Stimulated activated CD4-positive, alpha-beta T cell treated with anti-CD3 and anti-CD28 coated beads, Interleukin-4, amount 100 ng/mL, for 48 hours (primary cell): ENCODE measurements at places on chromosomes 3 and 15.

GRCh38 chr3:119681279-119681678 is 4.1 kb upstream of the COX17 start:
- DNase-seq = no peak

GRCh38 chr3:48084170-48084569 is 68.0 kb upstream of the MAP4 start:
- DNase-seq = no peak

DNA sequence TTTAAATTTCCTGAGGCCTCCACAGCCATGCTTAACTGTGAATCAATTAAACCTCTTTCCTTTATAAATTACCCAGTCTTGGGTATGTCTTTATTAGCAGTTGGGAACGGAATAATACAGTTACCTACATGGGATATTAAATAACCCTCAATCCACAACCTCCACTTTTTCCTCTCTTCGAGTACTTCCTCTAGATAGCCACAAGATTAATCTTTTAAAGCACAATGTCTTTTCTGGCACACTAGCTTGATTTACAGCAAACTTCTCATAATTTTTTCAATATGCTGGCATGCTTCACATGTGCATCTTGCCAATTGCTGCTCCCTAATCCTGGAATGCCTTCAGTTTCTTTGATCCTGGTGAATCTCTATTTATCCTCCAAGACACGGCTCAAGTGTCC is 92.2 kb downstream of the P2RY1 start:
- DNase-seq = no peak

DNA sequence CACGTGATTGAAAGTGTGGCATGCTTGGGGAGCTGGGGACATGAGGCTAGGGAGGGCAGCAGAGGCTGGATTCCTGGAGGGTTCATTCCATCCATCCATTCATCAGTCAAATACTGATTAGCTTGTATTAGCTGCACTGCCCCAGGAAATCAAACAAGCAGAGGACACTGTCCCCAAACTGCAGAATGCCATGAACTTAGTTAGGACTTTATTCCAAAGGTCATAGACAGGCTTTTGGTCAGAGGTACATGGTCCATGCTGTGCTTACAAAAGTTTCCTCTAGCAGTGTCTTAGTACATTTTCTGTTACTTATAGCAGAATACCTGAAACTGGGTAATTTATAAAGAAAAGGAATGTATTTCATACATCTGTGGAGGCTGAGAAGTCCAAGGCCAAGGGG is 47.7 kb downstream of the LMCD1 start:
- no peak for DNase-seq

DNA sequence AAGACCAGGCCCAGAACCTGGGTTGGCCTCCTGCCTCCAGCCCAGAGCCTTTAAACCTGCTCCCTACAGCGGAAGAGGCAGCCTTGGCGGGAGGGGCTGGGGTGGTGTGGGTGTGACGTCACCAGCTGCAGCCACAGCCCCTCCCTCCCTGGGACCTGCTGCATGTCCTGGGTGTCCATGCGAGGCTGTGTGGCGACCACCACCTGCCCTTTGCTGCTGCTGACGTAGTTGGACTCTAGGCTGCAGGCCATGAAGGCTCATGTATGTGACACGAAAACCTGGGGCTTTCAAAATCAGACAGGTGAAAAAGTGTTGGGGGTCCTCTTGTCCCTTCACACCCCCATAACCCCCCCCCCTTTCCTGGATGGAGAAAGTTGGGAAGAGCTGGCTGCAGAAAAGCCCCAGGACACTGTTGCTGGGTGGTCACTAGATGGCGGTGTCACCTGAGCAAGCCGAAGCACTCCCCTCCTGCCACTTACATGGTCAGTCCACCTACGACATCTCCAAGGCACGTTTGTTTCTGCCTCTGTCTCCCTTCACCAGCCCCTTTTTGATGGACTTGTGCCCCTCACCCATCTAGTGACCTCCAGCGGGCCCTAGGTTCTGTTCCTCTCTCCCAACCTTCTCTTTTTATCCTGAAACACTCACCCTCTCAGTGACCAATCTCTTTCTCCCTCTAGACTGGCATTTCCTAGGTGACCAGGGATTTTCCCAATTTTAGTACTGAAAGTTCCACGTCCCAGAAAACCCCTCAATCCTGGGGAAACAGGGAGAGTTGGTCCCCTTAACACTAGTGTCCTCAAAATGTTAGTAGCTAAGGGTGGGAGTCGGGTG is 35.2 kb downstream of the SLC6A20 start:
- DNase-seq = peak; percentile 21

GRCh38 chr15:48636511-48636910 is 9.0 kb downstream of the FBN1 start:
- no peak for DNase-seq

DNA sequence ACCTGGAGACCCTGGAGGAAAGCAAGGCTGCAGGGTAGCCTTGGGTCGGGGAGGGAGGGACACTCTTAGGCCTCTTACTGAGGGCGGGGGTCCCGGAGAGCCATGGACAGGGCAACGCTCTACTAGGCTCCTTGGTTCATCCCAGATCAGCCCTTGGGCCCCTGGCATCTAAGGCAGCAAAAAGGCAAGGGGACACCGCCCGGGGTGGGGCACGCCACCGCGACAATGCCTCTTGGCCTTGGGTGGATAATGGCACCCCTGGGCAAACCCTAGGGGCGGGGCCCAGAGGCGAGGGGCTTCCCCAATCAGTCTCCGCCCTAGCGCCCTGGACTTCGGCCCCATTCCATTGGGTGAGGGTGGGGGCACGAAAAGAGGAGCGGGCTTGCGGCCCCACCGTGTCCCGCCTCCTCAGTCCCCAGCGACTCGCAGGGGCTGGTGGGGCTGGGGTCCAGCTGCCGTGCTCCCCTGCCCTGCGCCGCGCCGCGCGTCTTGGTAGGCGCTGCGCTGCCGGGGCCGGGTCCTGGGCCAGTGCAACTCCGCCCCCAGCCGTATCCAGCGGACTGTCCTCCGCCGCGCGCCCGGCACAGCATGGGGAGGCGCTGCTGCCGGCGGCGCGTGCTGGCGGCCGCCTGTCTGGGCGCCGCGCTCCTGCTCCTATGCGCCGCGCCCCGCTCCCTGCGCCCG is at the start of gene CHST13:
Gene CHST13, plus strand, starts transcription at position 411 of the 684 bp plus-strand sequence. Its CDS starts 178 bp downstream, at position 589.
- DNase-seq = no peak

- DNase-seq = no peak
These were observed 28.5 kb downstream of the PTPRG start for GRCh38 chr3:61589856-61590255.

DNA sequence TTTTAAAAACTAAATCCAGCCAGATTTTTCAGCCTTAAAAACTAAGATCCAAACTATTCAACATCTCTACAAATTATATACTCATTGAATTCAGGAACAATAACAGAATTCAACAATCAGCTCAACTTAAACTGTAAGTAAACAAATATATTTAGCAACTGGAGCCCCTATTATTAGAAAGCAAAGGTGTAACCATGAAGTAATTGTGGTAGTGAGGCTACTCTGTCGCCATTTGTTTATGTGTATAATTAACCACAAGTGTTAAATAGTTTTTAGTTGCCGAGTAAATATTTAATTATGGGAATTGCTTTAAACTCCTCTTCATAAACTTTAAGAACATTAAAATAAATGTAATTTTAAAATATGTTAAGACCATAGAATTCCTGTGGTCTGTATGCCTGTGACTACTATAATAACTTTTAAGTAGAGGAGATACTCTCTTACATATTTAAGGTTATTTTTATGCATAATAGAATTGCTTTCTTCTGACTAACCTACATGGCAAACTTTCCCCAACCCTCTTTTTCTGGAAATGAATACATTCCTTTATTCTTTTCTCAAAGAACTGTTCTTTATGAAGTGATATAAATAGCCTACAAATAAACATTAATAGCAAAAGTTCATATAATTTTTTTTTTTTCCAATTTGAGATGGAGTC is 51.2 kb downstream of the MFN1 start:
- DNase-seq = no peak

DNA sequence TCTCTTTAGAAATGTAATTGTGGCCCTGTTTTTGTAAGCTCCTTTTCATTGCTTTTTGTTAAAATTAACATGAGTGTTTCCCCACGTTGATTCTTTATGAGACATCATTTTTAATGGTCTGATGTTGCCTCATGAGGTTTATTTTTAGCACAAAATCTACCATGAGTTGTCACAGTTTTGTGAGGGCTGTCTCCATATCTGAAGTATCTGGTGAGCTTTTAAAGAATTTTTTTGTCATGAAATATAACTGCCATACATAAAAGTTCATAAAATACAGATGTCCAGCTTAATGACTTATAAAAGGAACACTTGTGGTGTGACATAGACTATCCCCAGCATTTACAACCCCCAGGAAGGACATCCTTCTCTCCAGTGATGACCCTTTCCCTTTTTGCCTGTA is 34.3 kb upstream of the CEMIP start:
- DNase-seq = no peak

- no peak for DNase-seq
These were observed 5.2 kb upstream of the ATP13A3 start for GRCh38 chr3:194492001-194492400.

- DNase-seq = no peak
These were observed 3.2 kb upstream of the GPR171 start for GRCh38 chr3:151206201-151206600.

- DNase-seq = no peak
These were observed 18.4 kb downstream of the IGDCC4 start for GRCh38 chr15:65404186-65404872.

DNA sequence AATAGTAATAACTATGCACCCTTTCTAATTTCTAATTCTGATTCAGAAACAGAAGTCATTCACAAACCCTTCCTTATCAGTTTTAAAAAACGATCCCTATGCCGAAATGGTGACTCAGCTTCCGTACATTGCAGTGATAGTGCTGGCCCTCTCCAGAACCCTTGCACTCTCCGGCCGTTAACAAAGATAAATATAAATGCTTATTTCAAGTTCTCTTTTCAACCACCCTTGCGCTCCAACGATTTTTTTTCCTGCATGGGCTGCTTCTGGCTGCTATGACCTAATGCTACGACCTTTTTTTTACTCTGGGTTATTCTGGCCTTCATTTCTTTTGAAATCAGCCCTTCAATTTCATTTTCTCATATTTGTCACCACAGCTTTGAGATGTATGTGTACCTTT is 646.2 kb downstream of the NTRK3 start:
- no peak for DNase-seq

- DNase-seq = no peak
These were observed 25.0 kb downstream of the MSL2 start for GRCh38 chr3:136171097-136171542.

GRCh38 chr3:178079966-178080365 is 456.3 kb upstream of the KCNMB2 start:
- no peak for DNase-seq

- no peak for DNase-seq
These were observed 27.6 kb upstream of the VEPH1 start for GRCh38 chr3:157530637-157531300.

GRCh38 chr3:33918126-33918756 is 119.8 kb downstream of the PDCD6IP start:
- no peak for DNase-seq

- DNase-seq = no peak
These were observed 186.6 kb upstream of the NSMCE3 start for GRCh38 chr15:29456255-29456654.

DNA sequence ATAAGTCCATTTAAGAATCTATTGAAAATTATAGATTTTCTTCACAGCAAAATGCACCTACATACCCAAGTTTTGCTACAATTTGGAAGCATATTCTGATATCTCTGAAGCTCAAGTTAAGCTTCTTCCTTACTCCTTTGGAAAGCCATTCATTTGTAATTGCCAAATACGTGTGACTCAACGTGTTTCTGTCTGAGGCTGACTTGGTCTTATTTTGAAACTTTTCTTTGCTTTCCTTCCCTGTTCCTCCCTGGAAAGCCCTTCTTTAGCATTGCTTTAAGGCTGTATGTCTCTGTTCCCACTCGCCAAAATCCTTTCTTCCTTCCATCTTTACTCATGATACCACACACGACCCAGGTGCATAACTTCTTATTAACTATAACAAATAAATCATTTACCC is 232.0 kb downstream of the ZBBX start:
- no peak for DNase-seq

DNA sequence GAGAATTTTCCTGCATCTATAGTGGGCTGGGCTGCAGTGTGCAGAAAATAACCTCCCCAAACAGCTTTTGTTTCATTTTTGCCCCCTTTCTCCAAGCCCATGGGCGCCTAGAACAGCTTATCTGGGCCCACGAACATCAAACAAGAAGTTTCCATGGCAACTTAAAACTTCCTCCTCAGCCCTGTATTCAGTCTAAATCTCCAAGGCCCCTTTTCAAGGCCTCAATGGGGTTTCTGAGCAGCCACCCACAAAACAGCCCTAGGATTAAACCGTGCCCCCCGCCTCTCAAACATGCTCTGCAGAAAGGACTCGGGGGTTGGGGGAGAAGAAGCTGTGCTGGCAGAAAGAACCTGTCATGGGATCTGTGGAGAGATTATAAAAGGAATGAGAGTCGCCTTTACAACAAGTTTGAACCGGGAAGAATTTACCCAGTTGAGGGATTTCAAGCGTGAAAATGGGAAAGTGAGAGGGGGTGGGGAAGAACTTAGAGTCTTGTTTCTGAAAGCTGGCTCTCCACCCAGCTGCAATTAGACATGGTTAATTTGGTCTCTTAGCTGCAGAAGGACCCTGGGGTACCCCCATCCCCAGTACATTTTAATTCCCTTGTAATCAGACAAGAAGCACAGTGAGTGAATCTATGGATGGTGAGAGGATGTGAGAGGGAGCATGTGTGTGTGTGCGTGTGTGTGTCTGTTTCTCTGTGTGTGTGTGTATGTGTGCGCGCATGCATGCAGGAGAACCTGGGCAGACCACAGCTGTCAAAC is 4.3 kb upstream of the FAM107A start:
- DNase-seq = no peak
